ENCODE measurements at places on chromosomes 16 and 17.

GRCh38 chr16:31486045-31486444 lies 3.1 kb downstream of the SLC5A2 start:
- no peak for DNase-seq

- DNase-seq = no peak
Measured at GRCh38 chr17:41730479-41730878, 4.0 kb downstream of the HAP1 start.

DNA sequence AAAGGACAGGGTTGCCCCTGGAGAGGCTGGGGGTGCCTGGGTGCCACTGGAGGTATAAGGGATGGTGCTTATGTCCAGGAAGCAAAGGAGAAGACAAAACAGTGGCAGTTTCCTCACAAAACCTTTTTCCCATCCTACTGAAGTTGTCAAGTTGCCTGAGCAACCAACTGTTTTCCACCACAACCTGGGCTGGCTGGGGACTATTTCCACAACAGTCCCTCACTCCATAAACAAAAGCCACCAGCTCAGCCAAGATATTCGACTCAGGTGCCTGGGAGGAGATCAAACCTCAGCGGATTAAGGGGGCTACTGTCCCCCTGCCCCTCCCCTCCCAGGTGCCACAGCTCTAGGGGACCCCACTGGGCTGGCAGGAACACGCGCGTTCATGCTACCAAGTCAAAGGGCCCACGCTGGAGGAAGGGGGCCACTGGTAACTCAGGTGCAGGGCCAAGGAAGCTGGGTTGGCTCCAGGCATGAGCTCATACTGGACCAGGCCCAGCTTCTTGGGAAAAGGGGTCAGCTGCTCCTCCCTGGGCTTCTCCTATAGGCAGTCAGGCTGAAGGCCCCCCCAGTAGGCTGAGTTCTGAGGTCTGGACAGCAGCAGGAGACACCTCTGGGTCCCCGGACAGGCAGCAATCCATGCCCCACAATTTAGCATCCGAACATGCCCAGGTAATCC lies 45.7 kb upstream of the MRPS23 start:
- DNase-seq = no peak

GRCh38 chr16:54210452-54211125 lies 76.0 kb downstream of the IRX3 start:
- DNase-seq = no peak

GRCh38 chr17:80259457-80260068 lies 1.1 kb upstream of the RNF213 start:
- no peak for DNase-seq

DNA sequence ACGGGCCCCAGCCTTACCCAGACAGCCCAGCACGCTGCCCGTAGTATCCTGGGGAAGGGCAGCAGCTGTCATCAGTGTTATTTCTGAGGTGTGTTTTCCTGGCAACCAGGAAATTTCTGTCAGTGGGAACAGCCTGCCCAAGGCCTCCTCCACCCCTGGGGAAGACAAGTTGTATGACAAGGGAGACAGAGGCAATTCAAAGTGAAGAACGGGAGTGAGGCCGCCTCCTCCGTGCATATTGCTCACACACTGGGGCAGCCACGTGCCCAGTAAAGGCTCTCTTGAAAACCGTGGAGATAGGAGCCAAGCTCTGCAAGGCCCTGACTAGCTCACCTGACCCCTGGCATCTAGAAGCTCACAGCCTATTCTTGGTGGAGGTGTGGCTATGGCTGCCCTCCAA lies 57.6 kb downstream of the RAI1 start:
- DNase-seq = no peak

DNA sequence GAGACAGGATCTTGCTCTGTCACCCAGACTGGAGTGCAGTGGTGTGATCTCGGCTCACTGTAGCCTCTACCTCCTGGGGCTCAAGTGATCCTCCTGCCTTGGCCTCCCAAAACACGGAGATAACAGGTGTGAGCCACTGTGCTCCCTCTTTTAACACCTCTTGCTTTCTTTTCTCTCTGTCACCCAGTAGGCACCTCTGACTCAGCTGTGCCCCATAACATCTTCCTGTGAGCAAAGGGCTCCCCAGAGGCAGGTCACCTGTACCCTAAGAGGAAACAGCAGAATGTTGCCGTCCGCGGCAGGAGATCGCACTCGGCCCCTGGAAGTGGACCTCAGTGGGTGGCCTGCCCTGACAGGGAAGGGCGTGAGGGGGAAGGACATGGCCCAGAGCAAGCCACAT lies 918 bp upstream of the NLRC3 start:
- no peak for DNase-seq

DNA sequence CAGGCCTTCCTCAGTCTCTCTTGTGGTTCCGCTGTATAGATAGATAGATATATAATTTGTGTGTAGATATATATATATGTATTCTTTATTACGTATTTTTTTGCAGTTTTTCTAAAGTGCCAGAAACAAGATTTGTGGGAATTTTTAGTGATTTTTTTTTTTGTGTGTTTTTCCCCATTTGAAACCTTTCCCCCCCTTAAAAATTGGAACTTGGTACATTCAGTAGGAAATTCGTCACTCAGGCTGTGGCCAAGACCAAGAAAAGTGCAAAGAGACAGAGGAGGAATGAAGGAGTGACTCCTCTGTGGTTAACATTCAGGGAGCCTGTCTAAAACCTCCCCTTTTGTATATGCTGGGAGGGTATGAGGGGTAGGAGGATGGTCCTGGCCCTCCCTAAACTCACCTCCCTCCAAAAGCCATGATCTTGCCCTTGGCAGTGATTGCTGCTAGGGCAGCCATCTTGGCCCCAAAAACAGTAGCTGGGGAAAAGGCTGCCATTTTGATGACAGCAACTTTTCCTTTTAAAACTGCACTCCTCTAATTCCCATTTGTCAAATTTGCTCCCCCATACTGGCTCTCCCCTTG lies 15.2 kb downstream of the CHRNB1 start:
- DNase-seq = no peak

DNA sequence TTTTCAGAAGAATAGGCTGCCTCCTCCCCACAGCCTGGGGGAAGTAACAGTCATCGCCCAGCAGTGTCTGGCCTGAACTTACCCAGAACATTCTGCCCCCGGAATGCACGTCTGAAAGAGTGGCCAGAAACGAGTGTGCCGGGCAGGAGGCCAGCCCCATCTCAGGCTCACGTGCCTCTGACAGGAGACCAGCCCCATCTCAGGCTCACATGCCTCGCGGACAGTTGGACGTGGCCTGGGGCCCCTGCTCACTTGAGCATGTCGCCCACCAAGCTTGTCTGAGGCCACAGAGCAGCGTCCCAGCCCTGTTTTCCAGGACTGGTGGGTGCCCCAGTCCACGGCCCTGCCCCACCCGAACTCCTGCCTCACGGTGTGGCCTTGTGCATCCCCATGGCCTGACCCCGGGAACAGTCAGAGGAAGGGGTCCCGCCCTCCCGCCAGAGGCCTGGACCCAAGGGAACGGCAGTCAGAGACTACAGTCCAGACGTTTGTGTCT lies 16.3 kb upstream of the CDH15 start:
- DNase-seq = no peak

DNA sequence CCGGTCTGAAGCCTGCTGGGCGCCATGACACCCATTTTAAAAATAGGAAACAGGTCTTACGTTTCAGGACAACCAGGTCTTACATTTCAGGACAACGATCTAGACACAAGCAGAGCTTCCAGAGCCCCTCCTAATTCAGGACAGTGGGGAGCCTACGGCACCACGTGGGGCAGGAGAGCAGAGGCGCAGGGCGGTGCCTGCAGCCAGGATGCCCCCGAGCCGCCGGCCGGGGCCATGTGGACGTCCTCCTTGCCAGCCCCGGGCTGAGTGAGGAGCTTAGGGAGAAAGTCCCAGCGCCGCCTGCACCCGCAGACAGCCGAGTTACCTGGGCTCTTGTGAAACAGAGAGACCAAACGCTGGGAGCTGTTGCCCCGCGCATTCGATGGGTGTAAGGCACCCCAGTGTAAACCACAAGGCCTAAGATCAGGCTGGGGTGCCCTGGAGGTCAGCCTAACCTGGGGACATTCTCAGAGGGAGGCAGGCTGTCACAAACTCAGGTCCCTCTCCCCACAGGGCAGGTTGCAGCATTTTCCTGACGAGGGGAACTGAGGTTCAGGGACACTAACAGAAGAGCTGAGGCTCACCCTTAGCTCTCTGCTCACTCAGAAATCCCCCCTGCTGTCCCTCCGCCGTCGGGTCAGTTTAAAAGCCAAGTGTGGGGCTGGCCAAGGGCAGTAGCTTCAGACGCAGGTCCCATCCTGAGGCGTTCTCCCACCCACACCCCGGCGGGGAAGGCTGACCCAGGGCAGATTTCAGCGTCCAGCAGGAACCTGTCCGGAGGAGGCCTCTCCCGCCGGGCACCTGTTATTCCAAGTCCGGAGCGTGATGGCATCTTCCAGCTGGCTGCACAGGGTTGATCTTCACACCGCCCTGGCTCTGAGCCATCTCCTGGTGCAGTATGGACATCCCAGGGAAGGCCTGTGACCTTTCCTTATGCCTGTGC lies 1.8 kb upstream of the NOTUM start:
- DNase-seq = no peak

All from NCI-H2081 treated with DMSO at 0.1 percent for 48 hours (cell line).